ENCODE measurements at places on chromosomes 3 and 15.

GRCh38 chr15:42364529-42364928 lies 5.2 kb downstream of the CAPN3 start:
- no peak for DNase-seq

- DNase-seq: no peak
Measured at GRCh38 chr3:53902711-53903110, 11.1 kb upstream of the SELENOK start.

DNA sequence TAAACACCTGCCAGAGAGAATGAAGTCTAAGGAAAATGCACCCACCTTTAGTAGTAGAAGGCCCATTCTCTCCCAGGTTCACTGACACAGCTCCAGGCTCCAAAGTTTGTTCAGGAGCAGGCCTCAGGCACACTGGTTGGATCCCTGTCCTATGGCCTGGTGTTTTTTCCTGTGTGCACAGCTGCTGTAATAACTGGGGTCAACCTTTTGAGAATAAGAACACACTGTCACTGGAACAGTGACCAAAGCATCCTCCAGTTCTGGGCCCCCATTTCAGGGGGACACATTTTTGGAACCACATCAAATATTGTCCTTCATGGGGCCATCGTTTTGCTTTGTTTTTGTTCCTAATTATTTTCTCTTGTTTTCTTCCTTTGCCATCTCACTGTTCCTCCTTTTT lies 95.8 kb downstream of the ARNT2 start:
- DNase-seq: no peak

DNA sequence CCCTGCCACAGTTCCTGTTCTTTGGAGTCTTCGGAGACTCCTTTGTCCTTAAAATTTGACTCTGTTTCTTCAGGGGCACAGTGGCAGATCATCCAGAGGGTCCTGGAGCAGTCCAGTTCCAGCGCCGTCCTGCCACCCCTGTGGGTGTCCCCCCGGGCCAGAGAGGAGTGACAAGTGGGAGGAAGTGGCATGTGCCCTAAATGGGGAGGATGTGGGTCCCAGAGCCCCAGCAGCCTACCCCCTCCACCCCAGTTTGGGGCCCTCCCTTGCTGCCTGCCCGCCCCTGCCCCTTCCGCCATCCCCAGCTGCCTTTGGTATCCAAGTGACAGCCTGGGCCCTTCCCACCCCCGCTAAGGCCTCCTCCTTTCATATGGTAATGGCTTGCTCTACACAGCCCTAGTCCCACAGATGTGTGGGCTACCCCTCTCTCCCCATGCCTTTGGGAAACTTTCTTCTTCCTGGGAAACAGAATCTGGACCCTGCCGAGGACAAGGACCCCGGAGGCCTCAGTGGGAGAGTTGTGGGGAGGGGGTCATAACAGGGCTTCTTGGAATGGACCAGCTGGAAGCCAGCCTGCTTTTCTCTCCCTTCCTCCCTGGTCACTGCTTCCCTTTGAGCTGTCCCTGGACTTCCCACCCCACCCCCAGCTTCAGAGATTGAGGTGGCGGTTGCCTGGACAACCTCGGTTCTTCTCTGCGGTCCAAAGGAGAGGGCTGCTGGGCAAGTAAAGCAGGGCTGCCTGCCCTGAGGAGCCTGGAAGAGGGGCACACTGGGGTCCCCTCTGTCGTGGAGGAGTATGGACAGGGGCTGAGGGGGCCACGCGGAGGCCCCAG lies 43.2 kb downstream of the KLHL25 start:
- peak; percentile 72 for DNase-seq

- DNase-seq: no peak
Measured at GRCh38 chr15:72588096-72588495, 66.4 kb upstream of the GOLGA6B start.

- peak; percentile 80 for DNase-seq
Measured at GRCh38 chr3:64150623-64151207, 74.6 kb downstream of the PRICKLE2 start.

DNA sequence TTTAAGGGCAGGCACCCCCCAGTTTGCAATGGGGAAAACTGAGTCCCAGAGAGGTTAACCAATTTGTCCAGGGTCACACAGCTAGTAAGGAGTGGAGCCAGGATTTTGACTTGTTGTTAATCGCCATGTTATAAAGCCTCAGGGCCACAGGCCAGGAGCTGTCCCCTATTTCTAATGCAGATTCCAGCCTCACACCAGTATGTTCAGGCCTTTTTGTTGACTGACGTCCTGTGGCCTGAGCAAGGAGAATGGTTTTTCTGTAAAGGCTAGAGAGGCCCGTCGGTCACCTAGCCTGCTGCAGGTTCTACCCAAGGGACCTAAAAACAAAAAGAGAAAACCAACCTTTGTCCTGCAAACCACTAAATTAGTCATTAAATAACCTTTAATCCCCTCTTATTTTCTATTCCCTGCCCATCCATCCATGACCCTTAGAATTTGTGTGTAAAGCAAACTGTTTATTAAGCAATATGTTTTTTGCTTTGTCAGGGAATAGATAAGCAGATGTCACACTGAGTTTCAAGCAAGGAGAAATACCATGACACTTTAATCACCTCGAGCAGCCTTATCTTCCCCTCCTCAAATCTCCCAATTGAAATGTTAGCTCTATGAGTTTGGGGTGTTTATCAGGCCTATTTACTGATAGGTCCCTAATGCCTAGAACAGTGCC lies 14.1 kb downstream of the ACOX2 start:
- DNase-seq: no peak

- no peak for DNase-seq
Measured at GRCh38 chr15:71103102-71103676, 12.1 kb upstream of the THSD4 start.

DNA sequence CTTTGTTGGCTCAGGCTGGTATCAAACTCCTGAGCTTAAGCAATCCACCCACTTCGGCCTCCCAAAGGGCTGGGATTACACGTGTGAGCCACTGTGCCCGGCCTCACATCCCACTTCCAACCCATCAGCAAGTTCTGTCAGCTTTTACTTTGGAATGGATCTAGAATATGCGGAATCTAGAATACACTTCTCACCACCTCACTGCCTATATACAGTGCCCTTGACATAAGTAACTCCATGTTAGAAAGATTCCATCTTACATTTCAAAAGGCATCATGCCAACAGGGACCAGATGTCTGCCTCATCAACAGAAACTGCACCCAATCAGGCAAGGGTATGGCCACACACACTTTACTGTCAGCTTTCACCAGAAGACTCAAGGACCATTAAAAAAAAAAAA lies 9.9 kb upstream of the RBSN start:
- no peak for DNase-seq

GRCh38 chr3:77234004-77234403 lies 194.1 kb downstream of the ROBO2 start:
- no peak for DNase-seq

DNA sequence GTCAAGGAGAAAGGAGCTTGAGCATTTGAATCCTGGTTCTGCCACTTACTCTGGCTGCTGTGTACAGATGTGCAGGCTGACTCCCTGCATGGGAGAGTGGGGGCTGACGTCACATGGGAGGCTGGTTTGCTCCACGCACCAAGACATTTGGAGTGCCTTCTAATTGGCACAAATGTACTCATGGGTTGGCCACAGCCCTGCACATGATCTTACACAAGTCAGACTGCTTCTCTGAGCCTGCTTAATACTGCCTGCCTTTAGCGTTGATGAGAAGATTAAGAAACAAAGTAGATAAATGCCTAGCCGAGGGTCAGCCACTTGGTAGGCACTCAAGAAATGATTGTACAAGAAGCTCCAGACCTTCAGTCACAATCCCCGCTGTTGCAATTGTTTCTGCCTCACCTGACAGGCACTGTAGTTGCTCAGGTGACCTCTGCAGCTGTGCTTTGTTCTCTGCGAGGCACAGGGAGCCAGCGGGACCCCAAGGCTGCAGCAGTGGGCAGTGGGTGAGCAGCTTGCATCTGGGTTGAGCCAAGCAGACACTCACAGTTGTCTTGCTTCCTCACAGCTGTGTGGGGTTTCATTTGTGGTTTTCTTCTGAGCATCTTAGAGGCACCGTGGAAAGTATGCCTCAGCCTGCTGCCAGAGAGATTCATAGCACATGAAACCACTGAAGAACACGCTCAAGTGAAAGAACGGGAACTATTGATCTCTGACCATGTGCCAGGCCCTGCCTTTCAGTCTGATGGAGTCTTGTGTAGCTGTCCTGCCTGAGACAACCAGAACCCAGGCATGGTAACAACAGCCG lies 33.1 kb downstream of the GRK7 start:
- DNase-seq: no peak

GRCh38 chr3:186638259-186638658 lies 1.9 kb upstream of the FETUB start:
- no peak for DNase-seq

DNA sequence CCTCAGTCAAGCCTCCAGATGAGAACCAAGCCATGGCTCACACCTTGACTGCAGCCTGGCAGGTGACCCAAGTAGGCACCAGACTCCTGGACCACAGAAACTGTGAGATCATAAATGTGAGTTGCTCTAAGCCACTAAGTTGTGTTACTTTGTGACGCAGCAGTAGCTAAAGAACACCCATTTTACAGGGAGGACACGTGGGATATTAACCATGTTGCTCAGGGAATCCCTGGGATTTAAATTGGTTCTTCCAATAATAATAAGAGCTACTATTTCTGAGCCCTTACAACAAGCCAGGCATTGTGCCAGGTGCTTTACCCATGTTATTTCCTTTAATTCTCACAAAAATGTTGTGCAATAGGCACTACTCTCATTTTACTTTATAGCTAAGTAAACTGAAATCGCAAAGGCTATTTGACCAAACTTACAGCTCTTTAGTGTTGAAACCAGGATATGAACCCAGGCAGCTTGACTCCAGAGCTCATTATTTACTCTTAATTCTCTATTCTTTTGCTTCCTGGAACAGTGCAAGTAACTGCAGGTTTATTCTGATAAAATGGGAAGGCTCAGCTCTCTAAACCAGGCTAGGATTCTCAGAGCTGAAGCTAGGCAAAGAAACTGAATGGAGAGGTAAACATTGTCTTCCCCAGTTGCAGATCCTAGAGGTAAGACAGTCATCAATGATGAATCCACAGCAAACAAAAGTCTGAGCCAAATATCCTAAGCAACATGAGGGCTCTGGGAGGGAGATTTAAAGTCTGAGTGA lies 294.4 kb downstream of the KBTBD8 start:
- DNase-seq: no peak

- no peak for DNase-seq
Measured at GRCh38 chr3:71636001-71636400, 52.5 kb upstream of the FOXP1 start.

DNA sequence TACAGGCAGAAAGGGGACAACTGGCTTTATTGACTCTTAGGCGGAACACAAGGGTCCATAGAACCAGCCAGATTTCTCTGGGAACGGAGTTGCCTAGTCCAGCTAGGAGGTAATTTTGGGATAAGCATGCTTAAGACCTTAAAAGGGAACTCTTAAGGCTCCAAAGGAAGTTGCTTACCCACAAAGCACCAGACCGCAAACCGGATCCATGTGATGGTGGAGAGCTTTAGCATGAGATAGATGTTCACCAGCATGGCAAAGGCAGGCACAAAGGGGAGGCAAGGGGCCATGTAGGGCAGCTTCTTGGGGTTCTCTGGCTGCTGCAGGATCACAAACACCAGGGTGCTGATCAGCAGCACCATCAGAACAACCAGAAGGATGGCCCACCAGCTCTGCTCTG lies 61.4 kb downstream of the CLDN11 start:
- DNase-seq: no peak

DNA sequence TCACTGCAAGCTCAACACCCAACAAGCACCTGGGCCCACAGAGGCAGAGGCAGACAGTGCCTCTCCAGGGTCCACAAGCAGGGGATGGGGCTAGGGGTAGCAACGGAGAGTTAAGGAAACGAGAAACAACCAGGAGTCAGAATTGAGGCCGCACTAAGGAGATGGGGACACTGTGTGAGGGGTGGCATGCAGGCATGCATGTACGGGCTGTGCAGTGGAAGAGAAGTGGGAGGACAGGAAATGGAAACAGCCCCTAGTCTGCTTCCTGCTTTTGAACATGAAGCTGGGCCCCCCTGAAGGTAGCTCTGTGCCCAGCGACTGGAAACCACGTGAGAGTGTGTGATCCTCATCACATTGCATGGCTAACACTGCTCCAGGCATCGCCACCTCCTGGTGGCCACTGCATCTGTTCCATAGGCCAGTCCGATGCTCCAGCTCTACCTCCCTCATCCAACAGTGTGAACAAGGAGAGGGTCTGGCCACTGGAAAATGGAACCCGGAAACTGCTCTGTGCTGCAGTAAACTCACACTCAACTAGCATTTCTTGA lies 44.0 kb downstream of the XXYLT1 start:
- no peak for DNase-seq

DNA sequence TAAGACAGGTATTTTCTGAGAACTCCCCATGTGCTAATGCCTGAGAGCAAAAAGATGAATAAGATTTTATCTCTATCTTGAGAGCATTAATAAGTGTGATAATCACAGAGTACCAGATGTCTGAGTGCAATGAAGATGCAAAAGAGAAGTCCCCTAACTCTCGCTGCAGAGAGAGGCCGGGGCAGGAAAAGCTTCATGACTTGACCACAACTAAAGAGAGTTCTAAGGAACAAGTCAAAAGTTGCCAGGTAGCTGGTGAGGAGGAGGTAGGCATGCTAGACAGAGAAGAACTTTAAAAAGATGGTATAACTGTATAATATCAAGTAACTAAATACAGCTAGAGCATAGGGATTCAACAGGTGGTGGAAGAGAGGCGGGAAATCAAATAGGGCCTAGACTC lies 28.8 kb downstream of the MTMR10 start:
- DNase-seq: no peak

- DNase-seq: no peak
Measured at GRCh38 chr3:70565861-70566260, 253.4 kb upstream of the MDFIC2 start.

- no peak for DNase-seq
Measured at GRCh38 chr15:85284497-85284896, 95.9 kb upstream of the AKAP13 start.

GRCh38 chr15:38115121-38115520 lies 137.5 kb upstream of the SPRED1 start:
- DNase-seq: no peak

DNA sequence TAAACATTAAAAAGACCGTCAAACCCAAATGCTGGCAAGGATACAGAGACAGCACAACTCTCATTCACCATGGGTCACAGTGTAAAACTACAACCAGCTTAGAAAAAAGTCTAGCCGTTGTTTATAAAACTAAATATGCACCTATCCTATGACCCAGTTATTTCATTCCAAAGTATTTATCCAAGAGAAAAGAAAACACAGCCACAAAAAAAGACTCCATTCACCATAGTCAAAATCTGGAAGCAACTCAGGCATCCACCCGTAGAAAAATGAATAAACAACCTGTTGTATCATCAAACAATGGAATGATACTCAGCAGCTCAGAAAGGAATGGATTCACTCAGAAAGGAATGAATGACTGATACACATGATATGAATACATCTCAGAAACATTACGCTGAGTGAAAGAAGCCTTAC lies 28.6 kb downstream of the PLD1 start:
- DNase-seq: peak; percentile 75

GRCh38 chr3:42123012-42123581 lies 31.9 kb downstream of the TRAK1 start:
- DNase-seq: peak; percentile 43

GRCh38 chr15:96330064-96330449 lies 443 bp upstream of the NR2F2 start:
- no peak for DNase-seq

Data from osteoblast (primary cell).